ENCODE measurements at places on chromosomes 13 and 19. TPM values are rescaled to one million over a fixed set of nuclear protein-coding genes. Genes with fewer than 3 reads are reported as not detected.

DNA sequence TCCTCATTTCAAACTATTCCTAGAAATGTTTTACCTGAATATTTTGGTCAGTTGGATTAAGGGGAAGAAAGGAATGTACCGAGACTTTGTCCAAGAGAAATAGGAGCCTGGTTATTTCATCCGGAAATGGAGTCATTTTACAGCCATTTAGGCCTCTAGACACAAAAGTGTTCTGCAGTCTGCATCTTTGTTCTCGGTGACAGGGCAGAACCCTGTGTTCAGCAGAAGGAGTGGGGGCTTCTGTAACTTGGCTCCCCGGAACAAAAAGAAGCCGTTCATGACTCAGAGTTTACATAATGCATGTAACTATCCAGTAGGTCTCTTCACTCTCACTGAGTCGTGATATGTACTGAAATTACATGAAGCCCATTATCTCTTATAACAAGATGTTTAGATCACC is 21.6 kb upstream of the FNDC3A start:
- no peak for DNase-seq
- H3K36me3 ChIP-seq: no peaks in the 10 kb centered on the region
- no peak overlapping the region for H3K4me3 ChIP-seq
- H3K27me3 ChIP-seq: no peaks in the 10 kb centered on the region
- H3K27ac ChIP-seq: no peak overlapping the region
- no peaks in the 10 kb centered on the region for H3K4me1 ChIP-seq

- no peaks in the 10 kb centered on the region for H3K36me3 ChIP-seq
- no peak overlapping the region for H3K27ac ChIP-seq
- H3K4me1 ChIP-seq: peaks cover 2% of the 10 kb centered on the region
- H3K27me3 ChIP-seq: no peaks in the 10 kb centered on the region
Observed at GRCh38 chr19:39858541-39858940, 12.4 kb upstream of the FBL start.

DNA sequence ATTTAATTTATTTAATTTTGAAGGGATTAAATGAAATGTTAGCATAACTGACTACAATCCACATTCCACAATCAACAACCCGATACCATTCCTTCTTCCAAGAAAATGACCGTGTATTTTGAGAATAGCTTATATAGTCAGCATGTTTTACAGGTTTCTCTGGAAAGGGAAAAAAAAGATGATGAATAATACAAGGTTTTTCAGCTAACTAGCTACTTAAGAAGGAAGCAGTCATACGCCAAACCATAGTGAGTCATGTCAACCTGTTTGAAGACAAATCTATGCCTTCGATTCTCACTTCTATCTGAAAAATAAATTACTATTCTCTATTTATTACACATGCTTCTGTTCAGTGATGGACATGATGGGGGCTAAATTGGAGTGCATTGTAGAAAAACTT is 258.6 kb downstream of the EFNB2 start:
- DNase-seq: no peak
- H3K27ac ChIP-seq: no peak overlapping the region
- H3K4me1 ChIP-seq: no peaks in the 10 kb centered on the region
- H3K27me3 ChIP-seq: no peaks in the 10 kb centered on the region
- H3K4me3 ChIP-seq: no peak overlapping the region
- H3K36me3 ChIP-seq: no peaks in the 10 kb centered on the region

DNA sequence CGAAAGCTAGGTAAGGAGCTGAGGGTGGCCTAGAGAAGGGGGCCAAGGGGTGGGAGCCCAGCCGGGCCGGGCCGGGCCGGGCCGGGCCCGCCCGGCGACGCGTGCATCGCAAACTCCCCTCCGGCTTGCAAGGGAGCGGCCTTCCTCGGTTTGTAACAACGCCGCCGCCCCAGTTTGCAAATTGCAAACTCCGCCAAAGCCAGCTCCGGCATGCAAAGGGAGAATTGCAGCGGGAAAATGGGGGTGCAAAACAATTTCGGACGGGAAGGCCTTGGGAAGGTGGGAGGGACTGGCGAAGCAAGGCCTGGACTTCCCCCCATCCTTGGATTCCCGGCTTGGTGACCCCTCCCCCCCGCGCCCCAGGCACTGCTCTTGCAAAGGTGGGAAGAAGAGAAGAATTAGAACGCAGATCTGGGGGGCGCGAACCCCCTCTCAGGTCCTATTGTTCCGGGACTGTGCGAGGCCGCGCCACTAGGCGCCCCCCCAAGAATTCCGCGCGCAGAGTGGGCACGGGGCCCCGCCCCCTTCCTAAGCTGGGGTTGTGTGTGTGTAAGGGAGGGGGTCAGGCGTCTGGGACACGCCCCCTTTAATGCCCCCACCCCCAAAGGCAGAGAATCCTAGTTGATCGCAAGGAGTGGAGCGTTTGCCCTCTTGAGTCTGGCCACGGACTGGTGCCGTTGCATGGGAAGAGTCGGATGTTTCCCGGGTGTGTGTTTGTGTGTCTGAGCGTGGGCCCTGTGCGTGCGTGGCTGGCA is 926 bp downstream of the PRR12 start:
- H3K27me3 ChIP-seq: no peaks in the 10 kb centered on the region
- H3K36me3 ChIP-seq: peaks cover 12% of the 10 kb centered on the region
- DNase-seq: peak; percentile 64
- H3K4me1 ChIP-seq: peaks cover 32% of the 10 kb centered on the region
- H3K4me3 ChIP-seq: peak overlapping the region; percentile 80

- DNase-seq: no peak
- no peak overlapping the region for H3K27ac ChIP-seq
- H3K4me3 ChIP-seq: no peak overlapping the region
- peaks cover 22% of the 10 kb centered on the region for H3K27me3 ChIP-seq
Observed at GRCh38 chr19:33681081-33681680, 59.4 kb downstream of the CHST8 start.

Gene ZNF541
- total RNA-seq: 0.31 TPM

DNA sequence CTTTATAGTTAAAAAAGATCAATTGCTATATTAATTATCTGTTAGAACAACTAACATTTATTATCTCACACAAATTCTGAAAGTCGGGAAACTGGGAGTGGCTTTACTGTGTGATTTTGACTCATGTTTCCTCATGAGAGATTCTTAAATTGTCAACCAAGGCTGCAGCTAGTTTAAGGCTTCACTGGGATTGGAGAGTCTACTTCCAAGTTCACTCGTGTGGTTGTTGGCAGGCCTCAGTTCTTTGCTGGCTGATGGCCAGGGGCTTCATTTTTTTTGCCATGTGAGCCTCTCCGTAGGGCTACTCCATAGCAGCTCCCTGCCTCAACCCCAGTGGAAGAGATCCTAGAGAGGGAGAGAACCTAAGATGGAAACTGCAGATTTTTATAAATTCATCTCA is 24.5 kb upstream of the LPAR6 start:
- DNase-seq: no peak
- H3K27ac ChIP-seq: no peak overlapping the region
- no peak overlapping the region for H3K4me3 ChIP-seq
- H3K36me3 ChIP-seq: peaks cover 1% of the 10 kb centered on the region
- H3K27me3 ChIP-seq: no peaks in the 10 kb centered on the region
- peaks cover 33% of the 10 kb centered on the region for H3K4me1 ChIP-seq

DNA sequence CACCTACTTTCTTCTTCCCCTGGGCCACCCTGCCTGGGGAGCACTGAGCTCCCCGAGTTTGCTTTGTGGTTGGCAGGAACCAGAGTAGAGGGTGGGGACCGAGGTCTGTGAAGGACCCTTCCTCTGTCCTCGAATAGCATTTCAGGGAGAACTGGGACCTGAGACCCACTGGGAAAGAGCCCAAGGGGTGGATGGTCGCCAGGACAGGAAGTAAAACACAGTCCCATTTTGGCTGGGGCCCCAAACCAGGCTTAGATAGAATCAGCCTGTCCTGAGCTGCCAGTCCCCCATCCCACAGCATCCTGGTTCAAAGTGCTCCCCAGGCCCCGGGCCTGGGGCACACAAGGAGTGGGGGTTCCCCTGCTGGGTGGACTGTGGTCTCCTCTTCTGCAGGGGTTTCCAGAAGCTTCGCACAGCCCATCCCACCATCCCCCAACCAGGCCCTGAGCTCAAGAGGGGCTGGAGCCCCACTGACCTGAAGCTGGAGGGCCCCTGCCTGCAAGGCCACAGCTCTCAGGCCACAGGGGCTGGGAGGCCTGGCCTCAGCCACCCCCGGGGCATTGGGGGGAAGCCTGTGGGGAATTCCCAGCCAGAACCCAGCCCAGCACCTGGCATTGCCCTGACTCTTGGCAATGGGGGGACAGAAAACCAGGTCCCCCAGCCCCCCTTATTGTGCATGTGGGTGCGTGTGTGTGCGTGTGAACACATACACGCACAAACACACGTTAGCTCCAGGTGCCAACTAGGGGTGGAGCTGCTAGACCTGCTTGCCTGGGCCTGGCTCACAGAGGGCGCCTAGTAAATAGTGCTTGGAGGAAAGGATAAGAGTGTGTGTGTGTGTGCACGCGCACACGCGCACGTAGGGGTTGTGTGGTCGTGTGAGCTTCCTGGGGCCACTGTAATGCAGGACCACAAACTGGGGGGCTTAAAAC is 995 bp upstream of the MKNK2 start:
- peaks cover 7% of the 10 kb centered on the region for H3K36me3 ChIP-seq
- H3K4me1 ChIP-seq: peaks cover 48% of the 10 kb centered on the region
- peak overlapping the region; percentile 92 for H3K27ac ChIP-seq

DNA sequence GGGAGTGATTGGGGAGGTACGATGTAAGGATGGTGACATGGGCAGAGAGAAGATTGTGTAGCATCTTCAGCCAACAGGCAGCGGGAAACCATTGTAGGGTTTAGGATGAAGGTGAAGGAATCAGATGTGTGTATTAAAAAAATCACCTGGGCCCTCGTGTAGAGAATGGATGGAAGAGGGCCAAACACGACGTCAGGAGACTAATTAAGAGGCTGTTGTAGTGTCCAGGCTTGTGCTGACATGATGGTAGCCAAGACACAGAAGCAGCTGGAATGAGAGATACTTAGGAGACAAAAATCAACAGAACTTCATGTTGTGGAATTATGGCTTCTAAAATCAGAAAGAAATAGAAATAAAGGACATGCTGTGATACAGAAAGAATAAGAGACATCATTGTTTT is 41.2 kb upstream of the ARGLU1 start:
- no peak for DNase-seq
- no peak overlapping the region for H3K4me3 ChIP-seq
- peaks cover 1% of the 10 kb centered on the region for H3K36me3 ChIP-seq
- peaks cover 24% of the 10 kb centered on the region for H3K27me3 ChIP-seq

Measured in activated CD4-positive, alpha-beta memory T cell treated with anti-CD3 and anti-CD28 coated beads for 36 hours (primary cell).